ENCODE measurements at places on chromosomes 7 and 10.

GRCh38 chr7:138581065-138581464, 120.1 kb downstream of the SVOPL start:
- DNase-seq: no peak

DNA sequence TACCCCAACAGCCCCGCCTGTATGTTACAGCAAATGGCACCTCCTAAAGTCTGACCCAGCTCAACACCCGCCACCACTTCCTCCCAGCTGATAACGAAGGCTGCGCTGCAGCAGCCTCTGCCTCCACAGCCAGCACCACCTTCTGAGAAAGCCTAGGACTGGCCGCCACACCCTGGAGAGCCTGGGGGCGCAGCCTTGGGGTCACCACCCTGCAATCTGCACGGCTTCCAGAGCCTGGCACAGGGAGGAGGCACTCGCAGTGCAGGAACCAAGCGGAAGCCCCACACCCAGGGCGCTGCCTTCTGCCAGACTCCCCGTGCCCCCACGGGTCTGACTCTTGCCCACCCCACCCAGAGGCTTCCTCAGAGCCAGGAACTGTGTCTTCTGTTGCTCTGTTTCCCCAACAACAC, 112.5 kb downstream of the MAD1L1 start:
- no peak for DNase-seq

DNA sequence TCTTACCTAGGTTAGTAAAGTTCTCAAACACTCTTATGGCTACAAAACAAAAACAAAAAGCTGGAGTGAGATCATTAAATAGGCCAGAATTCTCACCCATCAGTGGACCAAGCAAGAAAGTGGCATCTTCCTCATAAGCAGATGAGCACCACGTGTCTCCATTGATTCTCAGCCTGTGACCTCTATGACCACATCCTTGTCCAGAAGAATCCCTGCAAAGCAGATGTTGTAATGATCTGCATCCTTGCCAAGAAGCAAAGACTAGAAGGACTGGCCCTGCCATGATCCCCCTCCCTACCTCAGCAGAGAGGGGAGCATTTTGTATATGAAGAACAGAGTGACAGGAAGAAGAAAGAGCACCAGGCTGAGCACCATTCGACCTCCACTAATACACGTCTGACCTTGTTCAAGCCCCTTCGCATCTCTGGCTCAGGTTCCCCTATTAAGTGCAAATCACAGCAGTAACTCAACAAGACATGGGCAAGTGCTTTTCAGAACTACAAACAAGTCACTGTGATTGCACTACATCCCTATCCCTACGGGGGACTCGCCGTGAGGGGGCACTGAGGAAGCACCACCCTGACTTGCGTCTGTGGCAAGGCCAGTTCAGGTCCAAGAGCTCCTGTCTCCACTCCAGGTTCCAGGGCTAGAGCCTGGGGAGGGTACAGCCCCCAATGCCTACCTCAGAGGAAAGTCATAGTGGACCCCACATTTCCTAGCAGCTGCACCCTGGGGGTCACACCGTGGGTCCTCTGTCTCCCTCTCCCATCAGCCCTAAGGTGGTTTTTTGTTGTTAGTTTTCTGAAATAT, 22.2 kb upstream of the RASSF4 start:
- peak; percentile 9 for DNase-seq

DNA sequence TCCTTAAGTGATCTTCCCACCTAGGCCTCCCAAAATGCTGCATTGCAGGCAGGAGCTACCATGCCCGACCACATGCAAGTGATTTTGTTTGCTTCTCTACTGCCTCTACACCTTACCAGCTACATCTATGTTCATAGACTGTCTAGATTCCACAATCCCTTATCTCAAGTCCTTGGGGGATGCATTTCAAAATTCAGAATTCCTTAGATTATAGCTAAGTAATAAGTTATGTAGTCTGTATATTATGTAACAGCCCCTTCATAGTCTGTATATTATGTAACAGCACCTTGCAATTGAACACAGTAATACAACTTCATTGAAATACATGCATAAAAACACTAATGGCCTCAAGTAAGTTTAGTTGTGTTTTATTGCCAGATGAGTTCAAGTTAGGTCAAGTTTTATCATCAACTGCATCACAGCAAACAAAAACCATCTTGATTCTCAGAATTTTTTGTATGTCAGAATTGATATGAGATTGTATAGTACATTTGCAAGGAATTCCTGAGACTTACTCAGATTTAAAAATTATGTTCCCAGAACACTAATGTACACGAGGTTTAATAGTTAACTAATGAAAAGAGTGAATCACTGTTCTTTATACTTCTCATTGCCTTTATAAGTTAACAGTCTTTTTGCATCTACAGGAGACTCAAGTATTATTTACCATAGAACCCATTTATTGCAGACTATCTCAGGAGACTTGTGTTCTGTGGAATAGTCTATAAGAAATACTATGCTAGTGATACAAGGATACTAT, 11.6 kb upstream of the FOXP2 start:
- no peak for DNase-seq

GRCh38 chr7:79612022-79612421, 158.6 kb upstream of the MAGI2 start:
- no peak for DNase-seq

DNA sequence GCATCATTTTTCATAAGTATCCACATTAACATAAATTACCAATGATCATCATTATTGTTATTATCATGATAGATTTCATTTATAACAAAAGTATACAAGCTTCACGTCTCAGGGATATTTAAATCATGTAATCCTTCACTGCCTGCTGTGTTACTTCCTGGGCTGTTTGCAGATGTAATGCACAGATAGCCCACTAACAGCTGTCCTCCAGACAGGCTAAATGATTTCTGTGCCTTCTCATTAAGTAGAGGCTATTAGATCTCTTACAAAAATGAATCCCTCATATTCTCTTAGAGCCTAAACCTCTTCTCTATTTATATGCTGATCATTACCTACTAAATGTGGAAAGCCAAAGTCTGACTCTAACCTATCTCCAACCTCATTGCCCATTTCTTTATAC, 9.3 kb downstream of the PCLO start:
- peak; percentile 21 for DNase-seq

DNA sequence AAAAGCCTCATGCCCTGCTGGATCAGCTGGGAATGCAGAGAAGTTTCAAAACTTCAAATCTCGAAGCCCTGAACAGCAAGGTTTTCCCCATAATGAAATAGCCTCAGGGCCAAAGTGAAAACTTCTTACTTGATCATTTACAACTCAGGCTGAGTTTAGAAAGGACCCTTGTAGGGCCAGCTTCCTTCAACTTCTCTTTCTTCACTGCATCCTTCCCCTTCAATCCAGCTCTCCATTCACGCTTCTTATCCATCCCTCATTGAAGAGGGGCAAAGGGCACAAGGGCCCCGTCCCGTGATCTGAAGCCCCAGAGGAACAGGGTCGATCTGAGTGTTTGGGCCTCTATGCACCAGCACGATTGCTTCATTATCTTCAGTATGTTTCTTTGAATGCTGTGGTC, 392.2 kb upstream of the CELF2 start:
- DNase-seq: no peak

DNA sequence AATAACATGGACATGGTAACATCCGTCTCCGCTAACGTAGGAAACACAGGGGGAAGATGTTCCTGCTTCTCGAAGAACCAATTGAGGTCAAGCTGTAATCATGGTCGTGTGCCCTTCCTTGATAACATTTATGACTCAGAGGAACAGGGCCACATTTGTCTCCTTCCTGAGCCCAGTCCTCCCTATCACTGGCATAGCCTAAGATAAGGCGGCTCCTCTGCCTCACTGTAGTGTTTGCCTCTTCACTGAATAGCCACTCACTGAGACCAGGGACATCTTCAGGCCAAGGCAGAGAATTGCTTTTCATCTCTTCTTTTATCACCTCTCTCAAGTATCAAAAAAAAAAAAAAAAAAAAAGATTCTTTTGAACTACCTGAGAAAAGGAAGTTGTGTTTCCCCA, 5.4 kb upstream of the GRM8 start:
- peak; percentile 53 for DNase-seq

DNA sequence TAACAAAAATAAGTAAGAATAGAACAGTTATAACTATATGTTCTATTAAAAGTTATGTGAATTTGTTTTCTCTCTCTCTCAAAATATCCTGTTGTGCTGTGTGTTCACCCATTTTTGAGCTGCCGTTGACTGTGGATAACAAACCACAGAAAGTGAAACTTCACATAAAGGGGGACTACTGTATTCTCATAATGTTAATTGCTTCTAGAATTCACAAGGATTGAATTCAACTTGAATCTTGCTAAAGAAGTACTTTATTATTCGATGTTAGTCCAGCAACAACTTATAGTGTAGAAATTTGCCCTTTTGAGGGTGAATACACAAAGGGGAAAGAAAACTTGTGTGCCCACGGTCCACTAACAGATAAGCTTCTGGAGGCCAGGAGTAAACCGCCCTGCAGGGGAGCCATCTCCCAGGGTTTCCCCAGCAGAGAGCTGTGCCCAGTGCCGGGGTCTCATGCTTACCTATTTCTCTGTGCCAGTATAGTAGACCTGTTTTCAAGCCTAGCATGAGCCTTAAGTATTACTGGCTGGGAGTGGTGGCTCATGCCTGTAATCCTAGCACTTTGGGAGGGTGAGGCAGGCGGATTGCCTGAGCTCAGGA, 87.1 kb downstream of the KAT6B start:
- peak; percentile 90 for DNase-seq

- DNase-seq: peak; percentile 77
Measured at GRCh38 chr10:72832701-72833100, 60.8 kb upstream of the OIT3 start.

DNA sequence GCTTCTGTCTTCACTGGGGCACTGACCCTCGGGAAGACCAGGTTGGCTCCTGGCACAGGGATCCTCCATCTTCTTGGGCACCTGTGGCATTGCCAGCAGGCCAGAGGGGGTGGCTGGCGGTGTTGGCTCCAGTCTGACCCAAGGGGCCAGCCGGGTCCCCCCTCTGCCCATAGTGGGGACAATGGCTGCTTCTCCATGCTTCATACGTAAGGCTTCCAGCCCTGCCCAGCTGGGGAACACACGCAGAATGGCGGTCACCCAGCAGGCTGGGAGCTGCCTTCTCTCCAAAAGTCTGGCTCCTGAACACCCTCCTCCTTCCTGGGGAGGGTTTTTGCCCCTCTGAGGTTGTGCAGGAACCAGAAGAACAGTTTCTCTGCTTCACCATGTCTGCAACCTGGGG, 106.8 kb downstream of the NEURL1 start:
- DNase-seq: no peak

Measured in OCI-M1 (cell line).